ENCODE measurements at places on chromosomes 11 and 22.
A peak's percentile ranks its signal among the peaks of the same experiment; 100 is the strongest.

GRCh38 chr22:29102300-29102699 lies 29.5 kb downstream of the KREMEN1 start:
- H3K4me1 ChIP-seq = no peaks in the 10 kb centered on the region
- no peak overlapping the region for H3K4me3 ChIP-seq
- DNase-seq = no peak
- H3K27me3 ChIP-seq = peaks cover 6% of the 10 kb centered on the region
- H3K36me3 ChIP-seq = no peaks in the 10 kb centered on the region

GRCh38 chr11:121841487-121842191 lies 274.4 kb downstream of the BLID start:
- H3K4me3 ChIP-seq = no peak overlapping the region
- no peak for DNase-seq
- no peaks in the 10 kb centered on the region for H3K36me3 ChIP-seq
- no peak overlapping the region for H3K27ac ChIP-seq
- no peaks in the 10 kb centered on the region for H3K27me3 ChIP-seq

- peak overlapping the region; percentile 85 for H3K4me3 ChIP-seq
- peaks cover 16% of the 10 kb centered on the region for H3K4me1 ChIP-seq
- no peak overlapping the region for H3K27ac ChIP-seq
- DNase-seq = no peak
- H3K36me3 ChIP-seq = no peaks in the 10 kb centered on the region
These were observed 650 bp downstream of the PPM1F start for GRCh38 chr22:21951931-21952465.

DNA sequence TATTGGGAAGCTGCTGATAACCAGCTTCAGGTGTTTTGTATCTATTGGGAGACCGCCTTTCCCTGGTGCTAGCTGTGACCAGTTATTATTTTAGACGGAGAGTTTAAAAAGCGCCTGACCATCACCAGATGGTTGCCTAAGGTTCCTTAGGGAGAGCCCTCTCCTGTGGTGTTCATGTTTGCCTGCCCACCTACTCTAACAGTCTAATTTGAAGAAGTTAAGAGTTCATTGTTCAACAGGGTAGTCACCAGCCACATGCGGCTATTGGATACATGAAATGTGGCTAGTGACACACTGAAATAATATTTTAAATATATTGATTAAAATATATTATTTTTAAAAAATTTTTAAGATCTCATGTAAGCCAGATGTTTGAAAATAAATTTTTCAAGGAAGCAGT lies 71.3 kb upstream of the SLN start:
- H3K27me3 ChIP-seq = peaks cover 23% of the 10 kb centered on the region
- peaks cover 2% of the 10 kb centered on the region for H3K4me1 ChIP-seq
- no peak for DNase-seq
- no peaks in the 10 kb centered on the region for H3K36me3 ChIP-seq

GRCh38 chr22:48205161-48205560 lies 1442.7 kb downstream of the TBC1D22A start:
- no peaks in the 10 kb centered on the region for H3K4me1 ChIP-seq
- no peak overlapping the region for H3K27ac ChIP-seq
- H3K27me3 ChIP-seq = peaks cover 13% of the 10 kb centered on the region
- no peaks in the 10 kb centered on the region for H3K36me3 ChIP-seq
- DNase-seq = no peak

DNA sequence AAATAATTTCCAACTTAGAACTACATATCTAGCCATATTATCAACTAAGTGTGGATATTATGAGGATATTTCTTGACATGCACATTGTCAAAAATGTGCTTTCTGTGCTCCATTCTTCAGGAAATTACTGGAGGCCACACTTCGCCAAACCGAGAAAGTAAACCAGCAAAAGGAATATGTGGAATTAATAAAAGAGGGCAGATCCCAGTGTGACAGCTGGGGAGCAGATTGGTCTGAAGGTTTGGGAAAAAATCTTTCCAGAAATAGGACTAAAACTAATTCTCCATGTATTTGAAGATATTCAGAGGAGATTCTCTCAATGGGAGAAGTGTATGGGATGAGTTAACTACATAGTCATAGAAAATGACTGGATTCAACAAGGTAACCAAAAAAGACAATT lies 546.9 kb upstream of the API5 start:
- no peak overlapping the region for H3K4me3 ChIP-seq
- no peaks in the 10 kb centered on the region for H3K36me3 ChIP-seq
- no peaks in the 10 kb centered on the region for H3K4me1 ChIP-seq
- H3K27ac ChIP-seq = no peak overlapping the region
- no peaks in the 10 kb centered on the region for H3K27me3 ChIP-seq
- no peak for DNase-seq

DNA sequence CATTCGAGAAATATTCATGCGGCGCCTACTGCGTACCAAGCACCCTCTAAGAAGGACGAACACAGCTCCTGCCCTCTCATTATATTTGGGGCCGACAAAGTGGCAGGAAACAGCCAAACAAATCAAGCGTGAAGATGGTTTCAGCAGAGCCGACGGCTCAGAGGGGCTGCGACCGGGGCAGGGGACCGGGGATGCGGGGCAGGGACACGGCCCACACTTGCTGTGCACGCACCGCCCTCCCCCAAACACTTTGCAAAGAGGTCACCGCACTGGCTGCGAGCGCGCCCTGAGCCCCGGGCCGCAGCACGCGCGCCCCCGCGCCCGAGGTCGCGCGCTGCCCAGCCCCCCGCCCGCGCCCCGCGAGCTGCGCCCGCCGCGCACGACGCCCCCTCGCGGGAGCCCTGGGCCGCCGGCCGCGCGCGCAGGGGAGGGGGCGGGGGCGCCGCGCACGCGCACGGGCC lies 255 bp upstream of the SYNGR1 start:
- DNase-seq = no peak
- H3K27ac ChIP-seq = no peak overlapping the region
- H3K36me3 ChIP-seq = no peaks in the 10 kb centered on the region

DNA sequence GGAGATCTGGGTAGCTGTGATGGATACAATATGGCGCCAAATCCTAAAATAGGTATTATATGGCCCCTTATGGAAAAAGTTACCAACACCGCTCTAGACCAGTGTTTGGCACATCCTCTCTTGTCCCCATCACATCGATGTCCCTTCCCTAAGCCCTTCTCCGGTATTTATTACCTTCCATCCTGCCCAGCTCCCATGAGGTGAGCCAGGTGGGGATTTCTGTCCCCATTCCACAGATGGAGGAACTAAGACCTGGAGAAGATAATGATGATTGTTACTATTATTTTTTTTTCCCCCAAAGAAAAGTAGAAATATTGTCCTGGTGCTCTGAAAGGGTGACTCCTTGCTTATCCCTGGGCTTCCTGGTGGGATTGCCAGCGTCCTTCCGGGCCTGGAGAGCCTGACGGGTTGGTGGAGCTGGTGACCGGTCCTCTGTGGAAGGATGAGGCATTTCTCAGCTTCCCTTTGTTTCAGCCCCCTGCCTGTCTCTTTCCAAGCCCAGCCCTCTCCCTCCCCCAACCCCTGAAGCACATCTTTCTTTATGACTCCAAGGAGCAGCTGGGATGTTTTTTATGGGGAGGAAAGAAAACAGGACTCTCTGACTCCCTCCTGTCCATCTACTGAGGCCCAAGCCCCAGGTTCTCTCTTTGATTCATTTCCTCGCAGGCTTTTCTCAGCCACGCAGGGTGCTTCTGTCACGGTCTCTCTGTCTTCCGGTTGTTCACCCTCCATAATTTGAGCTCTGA lies 65.4 kb downstream of the TP53I11 start:
- H3K27ac ChIP-seq = peak overlapping the region; percentile 71
- no peaks in the 10 kb centered on the region for H3K27me3 ChIP-seq
- no peaks in the 10 kb centered on the region for H3K36me3 ChIP-seq
- H3K4me3 ChIP-seq = no peak overlapping the region
- peaks cover 20% of the 10 kb centered on the region for H3K4me1 ChIP-seq
- DNase-seq = no peak

DNA sequence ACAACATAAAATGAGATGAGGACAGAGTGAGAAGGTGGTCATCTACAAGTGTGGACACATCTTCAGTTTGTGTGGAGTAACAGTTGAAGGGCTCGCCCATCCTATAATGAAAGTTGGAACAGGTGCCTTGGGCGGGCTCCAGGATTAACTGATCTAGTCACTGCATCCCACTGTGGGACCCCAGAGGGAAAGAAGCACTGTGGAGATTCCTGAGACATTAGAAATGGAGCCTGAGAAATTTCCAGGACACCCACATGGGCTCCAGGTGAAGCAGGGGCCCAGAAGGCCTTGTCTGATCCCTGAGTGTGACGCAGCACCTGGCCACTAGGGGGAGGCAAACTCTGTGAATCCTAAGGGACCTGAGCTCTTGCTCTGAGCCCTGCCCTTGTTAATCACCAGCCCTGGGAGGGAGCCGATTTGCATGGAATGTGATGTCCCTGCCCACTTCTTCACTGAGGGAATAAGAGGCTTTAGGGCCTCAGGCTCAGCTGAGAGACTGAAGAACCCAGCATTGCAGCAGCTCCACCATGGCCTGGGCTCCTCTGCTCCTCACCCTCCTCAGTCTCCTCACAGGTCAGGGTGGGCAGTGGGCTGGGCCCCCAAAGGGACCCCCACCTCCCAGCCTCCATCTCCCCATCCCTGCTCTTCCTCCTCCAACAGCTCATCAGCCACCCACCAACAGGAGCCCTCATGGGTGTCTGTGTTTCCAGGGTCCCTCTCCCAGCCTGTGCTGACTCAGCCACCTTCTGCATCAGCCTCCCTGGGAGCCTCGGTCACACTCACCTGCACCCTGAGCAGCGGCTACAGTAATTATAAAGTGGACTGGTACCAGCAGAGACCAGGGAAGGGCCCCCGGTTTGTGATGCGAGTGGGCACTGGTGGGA lies 98.4 kb downstream of the VPREB1 start:
- peaks cover 3% of the 10 kb centered on the region for H3K4me1 ChIP-seq
- no peak overlapping the region for H3K4me3 ChIP-seq
- H3K27me3 ChIP-seq = peaks cover 29% of the 10 kb centered on the region

- H3K36me3 ChIP-seq = no peaks in the 10 kb centered on the region
- no peak overlapping the region for H3K27ac ChIP-seq
- H3K27me3 ChIP-seq = no peaks in the 10 kb centered on the region
These were observed 5.5 kb downstream of the C11orf21 start for GRCh38 chr11:2295971-2296912.

DNA sequence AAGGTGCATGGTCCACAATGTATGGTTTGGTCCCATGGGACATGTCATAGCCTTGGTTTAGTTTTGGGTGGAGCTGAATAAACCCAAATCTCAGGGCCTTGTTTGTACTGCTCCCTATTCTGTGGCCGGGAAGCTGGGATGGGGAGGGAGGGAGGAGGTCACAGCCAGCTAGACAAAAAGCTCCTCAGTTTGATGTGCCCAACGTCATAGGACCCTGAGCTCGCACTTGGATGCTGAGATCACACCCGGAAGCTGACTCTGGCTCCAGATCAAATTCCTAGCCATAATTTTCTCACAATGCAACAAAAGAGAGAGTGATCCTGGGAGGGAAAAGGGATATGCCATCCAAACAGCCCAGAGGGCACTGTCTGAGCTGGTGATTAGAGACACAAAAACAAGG lies 1.5 kb downstream of the HSPB2 start:
- H3K27ac ChIP-seq = no peak overlapping the region
- H3K4me1 ChIP-seq = peaks cover 3% of the 10 kb centered on the region
- DNase-seq = no peak

All from T-helper 17 cell (primary cell).